Metanephros (tissue), 2 donors: ENCODE measurements at places on chromosomes 2 and 18. TPM values are rescaled to one million over a fixed set of nuclear protein-coding genes. Genes with fewer than 3 reads are reported as not detected.

The ORC4 gene
- total RNA-seq, result 111 TPM

The PIEZO2 gene
- total RNA-seq, result 31.1 TPM

The CNTNAP5 gene
- 0.58 TPM for total RNA-seq

The SPATA3 gene
- total RNA-seq, result not detected

The ACMSD gene
- 18.2 TPM for total RNA-seq

The RAB17 gene
- 10.6 TPM for total RNA-seq

The GBX2 gene
- total RNA-seq, result 0.35 TPM

The ALPP gene
- total RNA-seq, result not detected

The AFF3 gene
- 52.7 TPM for total RNA-seq

The ADCYAP1 gene
- 0.99 TPM for total RNA-seq

The NDC80 gene
- total RNA-seq, result 7.4 TPM

The SERPINB10 gene
- total RNA-seq, result 1.2 TPM

The SGPP2 gene
- 14.8 TPM for total RNA-seq

The MAP3K19 gene
- 0.12 TPM for total RNA-seq

The MRPL30 gene
- total RNA-seq, result 35.4 TPM

The PAX3 gene
- total RNA-seq, result 0.58 TPM

The GNAL gene
- total RNA-seq, result 1.8 TPM

The HTR2B gene
- 16.9 TPM for total RNA-seq

The CD8B2 gene
- 0.06 TPM for total RNA-seq

The ARHGEF33 gene
- 4.1 TPM for total RNA-seq

The KIDINS220 gene
- 136 TPM for total RNA-seq

The CKAP2L gene
- 8.2 TPM for total RNA-seq

The IHH gene
- 1.5 TPM for total RNA-seq

The RAPH1 gene
- 40.2 TPM for total RNA-seq

The REG3A gene
- total RNA-seq, result not detected

The MYL1 gene
- total RNA-seq, result 981 TPM

The SANBR gene
- 13.1 TPM for total RNA-seq

The PPIG gene
- total RNA-seq, result 44.0 TPM

The NEU2 gene
- not detected for total RNA-seq

The COA5 gene
- 42.2 TPM for total RNA-seq

The NMUR1 gene
- 1.3 TPM for total RNA-seq

The RGPD4 gene
- total RNA-seq, result not detected

The PDE11A gene
- 3.9 TPM for total RNA-seq

The LAMA1 gene
- total RNA-seq, result 63.7 TPM

The C2orf80 gene
- total RNA-seq, result not detected

The MROH2A gene
- 0.53 TPM for total RNA-seq

The ANKRD29 gene
- 2.0 TPM for total RNA-seq
